H9 (cell line): ENCODE measurements at places on chromosomes 16 and 17.

GRCh38 chr16:13435873-13436474 is 484.0 kb upstream of the ERCC4 start:
- peak; percentile 48 for DNase-seq

GRCh38 chr16:69315486-69316311 is 4.5 kb downstream of the VPS4A start:
- no peak for DNase-seq

DNA sequence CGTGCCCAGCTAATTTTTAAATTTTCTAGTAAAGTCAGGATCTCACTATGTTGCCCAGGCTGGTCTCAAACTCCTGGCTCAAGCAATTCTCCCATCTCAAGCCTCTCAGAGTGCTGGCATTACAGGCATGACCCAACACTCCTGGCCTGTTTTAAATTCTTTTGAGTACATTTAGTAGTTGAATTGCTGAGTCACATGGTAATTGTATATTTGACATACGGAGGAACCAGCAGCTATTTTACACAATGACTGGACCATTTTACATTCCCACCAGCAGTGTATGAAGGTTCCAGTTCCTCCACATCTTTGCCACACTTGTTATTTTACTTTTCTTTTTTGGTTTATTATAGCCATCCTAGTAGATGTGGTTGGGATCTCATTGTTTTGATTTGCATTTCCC is 43.6 kb downstream of the RHOT1 start:
- no peak for DNase-seq

DNA sequence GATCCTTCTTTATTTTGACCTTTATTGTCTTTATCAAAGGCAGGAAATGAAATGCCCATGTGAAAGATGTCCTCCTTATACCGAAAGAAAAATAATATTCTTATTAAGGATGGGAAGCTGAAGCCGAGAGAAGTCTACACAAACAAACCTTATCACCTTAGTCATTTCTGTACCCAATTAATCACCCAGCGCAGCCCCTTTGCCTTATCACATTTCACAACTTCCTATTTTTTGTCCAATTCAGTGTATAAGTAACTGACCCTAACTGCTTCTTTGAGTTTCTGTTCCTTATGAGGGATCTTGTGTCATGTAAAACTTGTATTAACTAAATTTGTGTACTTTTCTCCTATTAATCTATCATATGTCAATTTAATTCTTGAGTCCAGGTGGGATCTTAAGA is 16.4 kb upstream of the CCL23 start:
- no peak for DNase-seq

DNA sequence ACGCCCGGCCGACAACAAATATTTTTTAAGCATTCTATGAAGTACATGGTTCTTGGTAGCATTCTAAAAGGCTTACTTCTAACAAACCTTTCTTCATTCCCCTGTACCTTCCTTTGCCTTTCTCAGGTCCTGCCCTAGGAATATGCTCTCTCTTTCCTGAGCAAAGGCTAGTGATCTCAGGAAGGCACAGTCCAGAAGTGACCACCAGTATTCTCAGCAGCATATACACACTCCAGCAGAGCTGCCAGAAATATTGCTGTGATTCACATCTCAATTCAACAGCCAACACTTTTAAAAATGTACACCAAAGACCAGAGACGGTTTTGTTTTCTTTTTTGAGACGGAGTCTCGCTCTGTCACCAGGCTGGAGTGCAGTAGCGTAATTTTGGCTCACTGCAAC is 41.4 kb upstream of the ANKFY1 start:
- no peak for DNase-seq

- no peak for DNase-seq
These were observed 480.2 kb downstream of the HS3ST3B1 start for GRCh38 chr17:14781123-14781522.

DNA sequence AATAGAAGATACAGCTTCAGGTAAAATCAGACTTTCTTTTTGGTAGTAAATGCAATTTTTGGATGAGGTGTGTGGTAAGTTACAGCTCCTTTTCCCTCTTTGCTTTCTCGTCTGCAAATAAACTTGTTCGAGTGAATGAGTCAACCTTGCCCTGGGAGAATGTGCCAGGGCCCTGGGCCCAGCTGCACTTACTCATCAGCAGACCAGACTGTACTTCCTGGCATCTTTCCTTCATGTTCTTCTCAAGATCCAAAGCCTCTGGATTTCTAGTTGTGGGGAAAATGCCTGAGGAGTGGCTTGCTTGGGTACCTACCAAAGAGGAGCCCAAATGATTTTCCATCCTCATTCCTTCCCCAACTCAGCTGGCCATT is 5.4 kb upstream of the G6PC1 start:
- no peak for DNase-seq

DNA sequence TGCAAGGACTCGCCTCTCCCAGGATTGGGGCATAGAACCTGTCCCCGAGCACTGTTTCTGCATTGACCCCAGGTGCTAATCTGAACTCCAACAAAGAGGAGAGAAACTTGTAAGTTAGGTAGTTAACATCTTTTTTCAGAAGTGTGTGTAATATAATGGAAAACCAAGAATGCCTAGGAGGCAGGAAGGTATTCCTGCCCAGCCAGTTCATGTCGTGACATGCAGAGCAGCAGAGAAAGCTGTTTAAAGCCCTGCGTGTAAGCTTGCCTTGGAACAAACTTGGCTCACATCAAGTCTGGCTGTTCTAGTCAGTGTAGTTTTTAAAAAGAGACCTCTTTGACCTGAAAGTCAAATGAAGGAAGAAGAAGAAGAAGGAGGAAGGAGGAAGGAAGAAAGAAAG is 2.1 kb upstream of the GNA13 start:
- DNase-seq = no peak

GRCh38 chr16:88058136-88058535 is 106.9 kb downstream of the BANP start:
- no peak for DNase-seq

DNA sequence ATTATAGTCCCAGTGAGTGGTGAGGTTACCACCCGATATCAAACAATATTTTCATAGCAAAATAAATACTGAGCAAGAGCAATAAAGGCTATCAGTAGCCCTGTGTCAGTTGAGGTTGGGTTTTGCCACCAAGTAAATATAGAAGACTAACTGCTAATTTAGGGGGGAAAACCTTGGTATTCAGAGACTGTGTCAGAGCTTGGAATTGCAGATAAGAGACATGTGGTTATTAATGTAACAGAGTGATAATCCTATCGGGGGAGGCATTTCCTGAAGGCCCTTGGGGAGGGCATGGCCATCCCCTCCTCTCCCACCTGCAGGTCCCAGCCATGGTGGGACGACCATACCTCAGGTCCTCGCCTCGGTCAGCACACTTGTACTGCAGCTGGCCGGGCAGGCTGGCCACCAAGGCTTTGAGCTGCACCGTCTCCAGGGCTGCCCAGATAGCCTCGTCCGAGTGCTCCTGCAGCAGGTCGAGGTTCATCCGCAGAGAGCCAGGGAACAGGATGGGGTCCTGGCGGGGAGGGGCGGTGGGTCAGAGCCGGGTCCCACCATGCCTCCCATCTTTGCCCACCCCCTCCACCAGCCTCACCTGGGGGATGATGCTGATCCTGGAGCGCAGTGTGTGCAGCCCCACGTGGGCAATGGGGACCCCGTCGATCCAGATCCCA is 68.9 kb downstream of the ABCC6 start:
- DNase-seq = no peak

DNA sequence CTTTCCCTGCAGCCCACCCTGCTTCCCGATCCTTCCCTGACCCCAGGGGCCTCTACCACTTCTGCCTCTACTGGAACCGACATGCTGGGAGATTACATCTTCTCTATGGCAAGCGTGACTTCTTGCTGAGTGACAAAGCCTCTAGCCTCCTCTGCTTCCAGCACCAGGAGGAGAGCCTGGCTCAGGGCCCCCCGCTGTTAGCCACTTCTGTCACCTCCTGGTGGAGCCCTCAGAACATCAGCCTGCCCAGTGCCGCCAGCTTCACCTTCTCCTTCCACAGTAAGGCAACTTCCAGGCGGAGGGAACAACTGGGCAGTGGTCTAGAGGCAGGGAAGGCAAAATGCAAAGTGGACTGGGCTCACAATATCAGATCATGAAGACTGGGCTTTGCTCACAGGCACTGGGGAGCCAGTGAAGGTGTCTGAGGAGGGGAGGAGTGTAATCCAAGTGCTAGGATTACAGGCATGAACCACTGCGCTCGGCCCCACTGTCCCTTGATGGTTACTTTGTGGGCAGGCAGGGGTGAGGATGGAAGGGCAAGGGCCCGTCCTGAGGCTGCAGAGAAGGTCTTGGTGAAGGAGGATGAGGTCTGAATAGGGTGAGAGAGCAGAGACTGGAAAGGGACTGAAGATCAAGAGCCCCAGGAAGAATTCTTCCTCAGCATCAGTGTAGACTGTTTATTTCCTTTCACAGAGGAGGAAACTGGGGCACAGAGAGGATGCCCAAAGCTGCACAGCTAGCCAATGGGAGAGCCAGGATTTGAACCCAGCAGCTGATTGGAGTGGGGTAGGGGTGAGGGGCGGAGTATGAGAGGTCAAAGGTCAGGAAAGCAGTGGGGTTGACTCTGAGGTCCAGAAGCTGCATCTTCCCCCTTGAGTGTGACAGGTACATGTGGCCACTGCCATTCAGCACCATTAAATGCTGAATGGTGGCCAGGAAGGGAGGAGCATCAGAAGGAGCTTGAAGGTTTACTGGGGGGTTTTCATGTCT is 16.5 kb upstream of the ADGRG3 start:
- DNase-seq = no peak

DNA sequence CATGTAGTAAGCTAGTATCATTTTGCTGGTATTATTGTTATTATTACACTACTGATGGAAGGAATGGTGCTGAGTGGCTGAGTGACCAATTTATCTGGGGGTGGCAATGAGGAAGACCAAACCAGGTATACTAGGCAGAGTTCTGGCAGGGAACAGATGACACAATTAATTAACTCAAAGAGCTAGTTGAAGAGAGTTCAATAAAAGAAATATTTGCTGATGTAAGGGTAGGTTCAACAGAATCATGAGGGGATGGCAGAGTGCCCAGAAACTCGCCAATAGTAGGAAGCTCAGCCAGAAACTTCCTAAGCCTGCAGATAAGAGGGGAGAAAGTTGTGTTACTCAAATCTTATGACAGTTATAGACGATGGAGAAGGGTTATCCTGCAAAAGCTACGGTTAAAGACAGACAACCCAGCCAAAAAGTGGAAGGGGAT is 352.5 kb downstream of the KCNJ2 start:
- no peak for DNase-seq

DNA sequence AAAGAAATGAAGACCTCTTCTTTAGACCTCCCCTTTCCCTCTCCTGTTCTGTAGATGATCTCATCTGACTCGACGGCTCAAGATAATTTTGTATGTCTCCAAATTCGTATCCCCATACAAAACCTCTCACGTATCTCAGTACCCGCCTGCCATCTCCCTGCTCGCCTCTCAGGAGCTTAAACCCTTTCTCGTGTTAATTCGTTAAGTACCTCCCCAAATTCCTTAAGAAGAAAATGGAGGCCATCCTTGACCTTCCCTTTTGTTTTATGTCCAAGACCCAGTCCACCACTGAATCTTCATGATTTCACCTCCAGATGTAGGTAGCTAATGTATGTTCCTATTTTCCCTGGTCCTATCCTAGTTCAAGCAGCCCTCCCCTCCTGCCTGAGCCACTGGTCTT is 41.6 kb downstream of the OR3A1 start:
- no peak for DNase-seq

- DNase-seq = no peak
These were observed 71.6 kb downstream of the MYO1D start for GRCh38 chr17:32805029-32805976.

DNA sequence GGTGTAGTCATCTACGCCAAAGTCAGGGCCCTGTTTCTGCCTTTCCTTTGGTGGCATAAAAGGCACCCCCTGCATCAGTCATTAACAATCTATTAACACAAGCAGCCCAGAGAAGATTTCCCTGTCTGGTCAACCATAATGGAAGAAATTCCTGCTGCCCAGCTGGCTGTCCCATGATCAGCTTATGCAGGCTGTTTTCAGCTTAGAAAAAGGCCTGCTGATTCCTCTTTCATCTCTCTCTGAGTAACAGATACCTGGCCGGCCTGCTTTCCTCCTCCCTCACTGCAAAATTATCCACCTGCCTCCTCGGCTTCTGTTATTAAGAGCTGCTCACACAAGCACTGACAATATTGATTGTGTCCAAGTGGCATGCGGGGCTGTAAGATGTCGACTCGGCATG is 70.3 kb upstream of the MMP2 start:
- no peak for DNase-seq

DNA sequence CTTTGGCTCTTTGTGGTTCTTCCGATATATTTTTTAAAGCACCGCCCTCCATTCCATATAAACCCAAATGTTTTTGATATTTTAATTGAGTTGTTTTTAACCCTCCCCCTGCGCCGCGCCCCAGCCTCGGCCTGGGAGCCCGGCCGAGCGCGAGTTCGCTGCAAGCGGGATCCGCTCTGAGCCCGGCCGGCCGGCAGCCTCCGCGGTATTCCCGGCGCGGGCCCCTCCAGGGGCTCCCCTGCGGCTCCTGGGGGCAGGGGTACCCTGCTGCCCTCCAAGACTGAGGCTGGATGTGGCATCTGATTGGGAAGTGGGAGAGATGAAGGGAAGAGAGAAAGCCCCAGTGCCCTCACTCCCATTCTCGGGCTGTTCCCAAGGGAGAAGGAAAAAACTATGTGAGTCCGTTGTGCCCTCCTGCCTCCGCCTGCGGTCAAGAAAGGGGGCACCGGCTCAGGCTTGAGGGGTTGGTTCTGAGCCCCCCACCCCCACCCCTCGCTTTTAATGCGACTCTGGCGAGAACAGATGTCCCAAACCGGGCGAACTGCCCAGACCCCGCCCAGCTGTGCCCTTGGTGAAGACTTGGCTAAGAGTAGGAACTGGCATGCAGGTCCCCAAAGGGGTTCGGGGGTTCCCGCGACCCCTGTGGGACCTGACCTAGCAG is 8.6 kb downstream of the NEUROD2 start:
- no peak for DNase-seq

DNA sequence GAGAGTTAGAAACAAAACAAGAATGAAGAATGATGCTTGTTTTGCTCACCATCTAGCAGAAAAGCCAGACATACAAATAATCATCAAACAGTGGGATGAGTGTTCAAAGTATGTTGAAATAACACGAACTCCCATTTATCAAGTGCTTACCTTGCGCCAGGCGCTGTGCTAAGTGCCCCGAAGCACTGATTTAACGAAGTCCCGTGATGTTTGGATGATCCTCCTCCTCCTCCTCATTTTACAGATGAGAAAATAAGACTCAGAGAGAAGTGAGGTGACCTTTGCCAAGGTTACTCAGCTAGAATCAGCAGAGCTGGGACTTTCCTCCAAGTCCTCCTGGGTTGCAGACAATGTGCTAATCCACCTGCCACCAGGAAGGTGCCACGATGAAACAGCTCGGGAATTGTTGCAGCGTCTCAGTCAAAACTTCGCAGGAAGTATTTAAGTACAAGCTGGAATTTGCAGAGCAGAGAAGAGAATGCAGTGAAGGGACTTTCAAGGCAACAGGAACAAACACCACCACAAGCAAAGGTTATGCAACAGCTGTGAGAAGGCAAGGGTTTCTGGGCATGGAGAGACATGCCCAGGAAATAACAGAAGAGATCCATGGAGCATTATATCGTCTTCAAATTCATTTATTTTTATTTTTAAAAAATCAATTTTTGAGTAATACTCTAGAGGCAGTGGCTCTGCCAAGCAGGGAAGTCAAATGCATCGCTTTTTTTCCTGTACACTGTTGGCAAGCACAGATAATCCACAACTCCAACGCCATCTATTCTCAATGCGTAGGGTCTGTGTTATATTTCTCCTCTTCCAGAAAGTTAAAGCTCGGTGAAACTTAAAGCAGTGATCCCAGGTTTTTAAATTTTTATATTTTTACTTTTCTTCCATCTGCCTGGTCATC is 11.1 kb downstream of the PRCD start:
- peak; percentile 49 for DNase-seq
